Fibroblast of villous mesenchyme (primary cell): ENCODE measurements at places on chromosomes 3 and 15. TPM values are rescaled to one million over a fixed set of nuclear protein-coding genes. Genes with fewer than 3 reads are reported as not detected.

C15orf39 gene
- total RNA-seq, result 8.1 and 9.1 TPM in 2 replicates

FEZF2 gene
- total RNA-seq, result not detected in 2 replicates

CELSR3 gene
- total RNA-seq, result 1.6 and 1.7 TPM in 2 replicates

LRTM1 gene
- total RNA-seq, result not detected in 2 replicates

HES1 gene
- total RNA-seq, result 5.8 and 13.4 TPM in 2 replicates

OR5H1 gene
- not detected in 2 replicates for total RNA-seq

DPPA2 gene
- total RNA-seq, result not detected in 2 replicates

LARP6 gene
- 36.7 and 46.7 TPM in 2 replicates for total RNA-seq

SLC38A3 gene
- not detected in 2 replicates for total RNA-seq

MCF2L2 gene
- total RNA-seq, result 0.43 and 0.64 TPM in 2 replicates

SERPINI2 gene
- not detected in 2 replicates for total RNA-seq

STARD9 gene
- 9.1 and 11.0 TPM in 2 replicates for total RNA-seq

CCR1 gene
- total RNA-seq, result under 0.01 and 0.32 TPM in 2 replicates

LRRIQ4 gene
- 0.32 TPM in 1 of 2 replicates, not detected in the other for total RNA-seq

MED12L gene
- 0.32 and 1.3 TPM in 2 replicates for total RNA-seq

CCR3 gene
- total RNA-seq, result not detected in 2 replicates

TMEM207 gene
- not detected in 2 replicates for total RNA-seq

HDAC11 gene
- 7.1 and 9.5 TPM in 2 replicates for total RNA-seq

CATSPER2 gene
- 0.32 and 0.86 TPM in 2 replicates for total RNA-seq

GHSR gene
- total RNA-seq, result not detected in 2 replicates

CHST2 gene
- 22.5 and 40.2 TPM in 2 replicates for total RNA-seq

NMB gene
- total RNA-seq, result 1.7 and 1.9 TPM in 2 replicates

KBTBD12 gene
- not detected in 2 replicates for total RNA-seq

CLSTN2 gene
- 5.8 and 7.3 TPM in 2 replicates for total RNA-seq

GXYLT2 gene
- 15.8 and 18.1 TPM in 2 replicates for total RNA-seq

CHL1 gene
- total RNA-seq, result not detected in 2 replicates

RARB gene
- 13.2 and 21.6 TPM in 2 replicates for total RNA-seq

STRIT1 gene
- total RNA-seq, result not detected in 2 replicates

CCDC50 gene
- total RNA-seq, result 102 and 107 TPM in 2 replicates

C3orf20 gene
- total RNA-seq, result under 0.01 TPM in 1 of 2 replicates, not detected in the other

PLA2G4F gene
- not detected in 2 replicates for total RNA-seq
